GM13977 (cell line): ENCODE measurements at places on chromosomes 16 and 17.

DNA sequence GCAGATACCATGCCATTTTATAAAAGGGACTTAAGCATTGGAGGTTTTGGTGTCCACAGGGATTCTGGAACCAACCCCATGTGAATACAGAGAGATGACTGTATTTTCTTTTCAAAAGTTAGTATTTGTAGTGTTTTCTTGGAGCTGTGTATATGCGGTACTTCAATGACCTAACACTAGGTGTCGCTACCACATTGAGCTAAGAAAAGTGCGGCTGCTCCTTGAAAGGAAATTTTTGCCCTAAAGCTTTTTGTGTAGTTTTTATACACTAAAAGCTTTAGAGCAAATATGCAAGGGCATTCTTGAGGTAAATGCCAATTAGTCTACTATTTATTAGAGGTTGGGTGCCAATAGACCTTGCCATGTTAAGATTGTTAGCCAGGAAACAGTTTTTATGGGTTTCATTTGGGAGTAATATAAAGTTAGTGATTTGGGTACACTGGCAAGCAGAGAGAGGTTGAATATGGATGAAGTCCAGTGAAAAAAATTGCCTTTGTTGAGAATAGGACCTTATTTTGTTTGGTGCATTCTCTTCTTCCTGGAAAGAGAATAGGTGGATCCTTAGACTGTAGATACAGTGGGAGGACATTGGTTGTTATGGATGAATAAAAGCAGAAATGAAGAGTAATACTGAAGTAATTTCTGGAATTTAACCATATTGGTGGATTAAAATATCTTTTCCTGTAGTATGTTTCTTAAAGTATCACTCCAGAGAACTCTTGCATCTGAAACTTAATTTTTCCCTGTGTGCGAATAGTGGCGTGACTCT is 43.3 kb downstream of the BCAS3 start:
- peak; percentile 65 for DNase-seq

DNA sequence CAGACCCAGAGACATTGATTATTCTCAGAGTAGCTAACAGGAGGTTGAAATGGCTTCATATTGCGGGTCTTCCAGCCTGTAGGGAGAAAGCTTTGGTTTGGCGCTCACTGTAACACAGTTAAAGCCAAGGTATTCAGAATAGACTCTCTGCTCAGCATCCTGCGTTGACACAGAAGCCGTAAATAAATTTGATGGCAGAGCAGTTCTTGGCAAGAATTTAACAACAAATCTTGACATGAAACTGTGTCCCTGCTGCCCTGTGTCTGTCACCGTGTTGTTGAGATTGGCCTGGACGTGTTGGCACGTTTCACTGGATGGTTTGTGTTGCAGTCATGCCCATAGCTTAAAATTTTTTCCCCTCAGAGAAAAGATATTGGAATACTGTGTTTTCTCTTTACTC is 359.6 kb downstream of the SNX29 start:
- no peak for DNase-seq

DNA sequence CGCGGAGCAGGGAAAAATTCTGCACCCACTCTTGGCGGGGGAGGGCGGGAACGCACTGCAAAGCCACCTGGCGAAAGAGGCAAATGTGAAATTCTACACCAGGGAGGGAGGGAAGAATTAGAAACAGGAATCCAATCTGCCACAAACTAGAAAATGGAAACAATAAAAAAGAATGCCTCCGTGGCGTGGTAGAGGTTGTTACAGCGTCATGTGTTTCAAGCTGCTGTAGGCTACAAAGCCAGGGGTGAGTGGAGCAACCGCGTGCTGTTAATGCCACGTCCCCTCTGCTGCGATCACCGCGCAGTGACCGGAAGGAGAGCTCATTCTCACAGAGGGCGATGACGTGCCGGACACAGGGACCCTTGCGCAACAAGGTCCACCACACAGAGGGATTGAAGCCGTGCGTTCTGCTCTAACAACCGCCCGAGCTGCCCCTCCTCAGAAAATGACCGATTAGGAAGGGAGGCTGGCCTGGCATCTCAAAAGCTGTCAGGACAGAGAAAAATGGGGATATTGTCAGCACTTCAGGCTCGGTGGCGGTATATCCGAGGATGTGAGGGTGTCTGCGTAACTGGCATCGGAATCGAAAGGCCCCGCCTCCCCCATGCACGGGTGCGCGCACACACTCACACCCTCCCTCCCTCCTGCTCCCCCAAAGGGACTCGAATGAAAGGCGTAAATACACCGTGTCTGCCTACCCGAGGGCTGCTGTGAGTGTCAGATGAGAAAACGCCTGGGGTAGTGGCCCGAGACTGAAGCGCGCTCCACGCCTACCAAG is 70.8 kb upstream of the TNRC6C start:
- no peak for DNase-seq

DNA sequence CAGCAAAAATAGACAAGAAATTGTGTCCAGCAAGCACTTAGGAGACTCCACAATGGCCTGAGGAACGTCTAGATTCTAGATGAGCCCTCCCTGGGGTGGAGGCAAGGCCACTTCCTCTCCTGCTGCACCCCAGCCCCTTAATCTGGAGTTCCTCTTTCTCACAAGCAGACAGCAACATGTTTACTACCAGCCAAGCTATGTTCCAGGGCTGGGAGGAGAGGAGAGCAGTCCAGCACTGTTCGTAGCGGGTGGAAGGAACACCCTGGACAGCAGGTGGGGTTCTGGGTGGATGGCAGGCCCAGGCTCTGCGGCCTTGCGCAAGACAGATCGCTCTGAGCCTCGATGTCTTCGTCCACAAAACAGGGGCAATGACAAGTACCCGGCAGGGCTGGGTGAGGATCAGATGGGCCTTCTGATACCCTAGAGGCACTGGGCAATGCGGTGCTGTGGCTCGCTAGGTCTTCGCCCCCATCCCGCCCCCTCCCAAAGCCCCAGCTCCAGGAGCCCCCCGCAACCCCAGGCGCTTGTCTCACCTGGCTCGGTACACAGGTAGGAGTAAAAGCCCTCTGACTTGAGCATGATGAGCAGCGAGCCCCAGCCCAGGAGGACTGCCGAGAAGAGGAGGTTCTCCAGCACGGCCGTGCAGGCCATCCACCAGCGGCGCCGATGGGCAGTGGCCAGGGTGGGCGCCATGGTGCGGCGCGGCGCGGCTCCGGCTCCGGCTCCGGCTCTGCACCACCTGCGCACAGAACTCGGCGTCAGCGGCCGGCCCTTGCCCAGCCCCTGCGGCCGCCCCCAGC is 1.3 kb downstream of the SLC43A2 start:
- peak; percentile 60 for DNase-seq

- DNase-seq = no peak
Measured at GRCh38 chr16:67277999-67278772, 1.1 kb upstream of the PLEKHG4 start.

DNA sequence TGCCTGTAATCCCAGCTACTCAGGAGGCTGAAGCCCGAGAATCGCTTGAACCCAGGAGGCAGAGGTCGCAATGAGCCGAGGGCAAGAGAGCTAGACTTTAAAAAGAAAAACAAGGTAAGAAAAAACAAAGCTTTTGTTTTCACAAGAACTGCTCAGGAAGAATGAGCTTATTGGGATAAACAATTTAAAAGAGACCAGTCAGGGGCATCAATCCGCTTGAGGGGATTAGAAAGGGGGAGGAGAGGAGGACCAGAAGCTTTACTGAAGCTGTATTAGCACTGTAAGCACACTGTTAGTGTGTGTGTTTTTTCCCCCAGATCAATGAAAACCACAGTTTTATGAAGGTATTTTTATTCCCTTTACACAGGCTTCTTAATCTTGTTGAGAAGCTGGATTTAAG is 8.8 kb downstream of the TMEM170A start:
- DNase-seq = no peak

DNA sequence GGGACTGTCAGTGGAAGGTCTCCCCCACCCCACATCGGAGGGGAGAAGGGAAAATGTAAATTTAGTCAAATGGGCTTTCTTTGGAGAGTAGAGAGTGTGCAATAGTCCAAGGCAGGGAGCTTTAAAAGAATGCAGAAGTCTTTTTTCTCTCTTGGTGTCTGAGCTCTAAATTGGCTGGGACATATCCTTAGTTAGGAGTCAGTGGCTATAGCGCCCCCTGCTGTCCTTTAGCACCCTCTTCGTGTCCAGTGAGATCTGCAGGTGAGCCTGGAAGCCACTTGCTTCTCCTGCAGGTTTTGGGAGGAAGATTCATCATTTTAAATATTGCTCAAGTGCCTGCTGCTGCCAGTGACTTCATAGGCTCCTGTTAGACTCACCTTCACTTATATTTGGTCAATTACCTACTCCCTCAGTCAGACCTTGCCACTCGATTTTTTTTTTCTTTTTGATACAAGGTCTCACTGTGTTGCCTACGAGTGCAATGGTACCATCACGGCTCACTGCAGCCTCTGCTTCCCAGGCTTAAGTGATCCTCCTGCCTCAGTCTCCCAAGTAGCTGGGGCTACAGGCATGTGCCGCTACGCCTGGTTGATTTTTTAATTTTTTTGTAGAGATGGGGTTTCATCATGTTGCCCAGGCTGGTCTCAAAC is 174.8 kb downstream of the PRKCB start:
- peak; percentile 48 for DNase-seq

- no peak for DNase-seq
Measured at GRCh38 chr16:49437344-49437743, 63.7 kb downstream of the C16orf78 start.

DNA sequence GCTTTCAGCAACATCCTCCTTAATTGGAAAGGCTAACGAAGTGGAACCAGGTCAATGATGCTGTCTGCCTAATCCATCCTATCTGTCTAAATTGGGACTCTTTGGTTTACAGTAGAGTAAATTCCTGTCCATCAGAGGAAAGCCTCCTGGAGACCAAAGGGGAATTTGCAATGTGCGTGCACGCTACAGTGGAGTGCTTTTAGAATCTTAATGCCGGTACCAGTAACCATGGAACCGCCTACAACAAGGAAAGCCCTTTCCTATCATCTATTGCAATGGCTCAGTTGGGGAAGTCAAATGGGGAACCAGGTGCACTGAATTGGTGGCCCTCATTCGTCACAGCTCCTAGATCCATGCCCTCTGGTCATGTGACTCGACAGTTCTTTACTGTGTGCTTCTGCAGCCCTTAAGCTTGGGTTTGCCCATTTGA is 110.1 kb downstream of the XYLT1 start:
- DNase-seq = no peak

DNA sequence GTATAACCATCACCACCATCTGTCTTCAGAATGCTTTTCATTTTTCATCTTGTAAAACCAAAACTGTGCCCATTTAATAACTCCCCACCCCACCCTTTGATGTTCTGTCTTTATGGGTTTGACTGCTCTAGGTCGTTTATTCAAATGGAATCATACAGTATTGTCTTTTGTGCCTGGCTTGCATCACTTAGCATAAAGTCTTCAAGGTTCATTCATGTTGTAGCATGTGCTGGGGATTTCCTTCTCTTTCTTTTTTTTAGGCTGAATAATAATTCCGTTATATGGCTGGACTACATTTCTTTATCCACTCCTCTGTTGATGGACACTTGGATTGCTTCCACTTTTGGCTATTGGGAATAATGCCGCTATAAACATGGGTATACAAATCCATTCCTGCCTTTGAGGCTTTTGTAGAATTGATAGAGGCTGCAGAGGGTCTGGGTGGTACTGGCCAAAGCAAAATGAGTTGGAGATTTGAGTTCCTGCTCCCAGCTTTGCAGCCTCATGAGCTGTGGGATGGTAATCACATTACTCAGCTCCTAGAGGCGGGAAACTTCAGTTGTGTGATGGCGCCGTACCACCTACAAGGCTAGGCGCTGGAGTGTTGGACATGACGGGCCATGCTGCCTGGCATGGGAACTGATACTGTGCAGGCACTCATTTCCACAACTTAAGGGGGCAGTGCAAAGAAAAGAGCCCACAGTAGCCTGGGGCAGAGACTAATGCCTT is 64.8 kb downstream of the CLEC16A start:
- no peak for DNase-seq

DNA sequence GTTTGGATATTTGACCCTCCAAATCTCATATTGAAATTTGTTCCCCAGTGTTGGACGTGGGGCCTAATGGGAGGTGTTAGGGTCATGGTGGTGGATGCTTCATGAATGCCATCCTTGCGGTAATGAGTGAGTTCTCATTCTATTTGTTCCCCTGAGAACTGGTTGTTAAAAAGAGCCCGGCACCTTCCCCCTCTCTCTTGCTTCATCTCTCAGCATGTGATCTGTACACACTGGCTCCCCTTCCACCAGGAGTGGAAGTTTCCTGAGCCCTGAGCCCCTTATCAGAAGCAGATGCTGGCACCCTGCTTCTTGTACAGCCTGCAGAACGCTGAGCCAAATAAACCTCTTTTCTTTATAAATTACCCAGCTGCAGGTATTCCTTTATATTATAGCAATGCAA is 25.6 kb downstream of the PIK3R6 start:
- DNase-seq = no peak

- DNase-seq = no peak
Measured at GRCh38 chr16:78543023-78543422, 443.6 kb downstream of the WWOX start.

DNA sequence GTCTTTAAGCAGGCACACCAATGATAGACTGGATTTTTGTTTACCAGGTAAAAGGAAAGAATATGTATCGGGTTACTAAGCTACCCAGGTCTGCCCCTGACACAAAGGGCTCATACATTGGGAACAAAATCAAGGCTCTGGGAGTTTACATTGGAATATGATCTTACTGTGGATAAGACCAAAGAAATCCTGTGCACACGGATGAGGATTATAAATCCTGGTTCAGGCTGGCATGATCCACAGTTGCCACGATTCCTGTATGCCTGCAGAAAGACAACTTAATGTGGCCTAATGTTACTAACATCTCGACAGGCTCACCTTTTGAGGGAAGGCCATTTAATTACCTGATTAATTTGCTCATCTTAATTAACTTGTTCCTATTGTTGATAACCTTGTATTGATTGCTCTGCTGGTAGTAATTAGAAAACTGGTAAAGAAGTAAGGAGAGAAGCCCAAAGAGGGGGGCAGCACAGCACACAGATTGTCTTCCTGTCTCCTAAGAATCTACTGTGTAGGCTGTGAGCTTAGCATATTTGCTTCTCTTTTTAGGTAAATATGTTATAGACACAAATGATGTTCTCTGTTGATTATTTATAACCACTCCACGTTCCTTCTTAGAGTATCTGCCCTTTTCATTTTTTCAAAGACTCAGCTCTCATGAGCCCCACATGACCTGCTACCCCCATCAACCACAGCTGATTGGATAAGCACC is 51.0 kb upstream of the TOX3 start:
- no peak for DNase-seq

DNA sequence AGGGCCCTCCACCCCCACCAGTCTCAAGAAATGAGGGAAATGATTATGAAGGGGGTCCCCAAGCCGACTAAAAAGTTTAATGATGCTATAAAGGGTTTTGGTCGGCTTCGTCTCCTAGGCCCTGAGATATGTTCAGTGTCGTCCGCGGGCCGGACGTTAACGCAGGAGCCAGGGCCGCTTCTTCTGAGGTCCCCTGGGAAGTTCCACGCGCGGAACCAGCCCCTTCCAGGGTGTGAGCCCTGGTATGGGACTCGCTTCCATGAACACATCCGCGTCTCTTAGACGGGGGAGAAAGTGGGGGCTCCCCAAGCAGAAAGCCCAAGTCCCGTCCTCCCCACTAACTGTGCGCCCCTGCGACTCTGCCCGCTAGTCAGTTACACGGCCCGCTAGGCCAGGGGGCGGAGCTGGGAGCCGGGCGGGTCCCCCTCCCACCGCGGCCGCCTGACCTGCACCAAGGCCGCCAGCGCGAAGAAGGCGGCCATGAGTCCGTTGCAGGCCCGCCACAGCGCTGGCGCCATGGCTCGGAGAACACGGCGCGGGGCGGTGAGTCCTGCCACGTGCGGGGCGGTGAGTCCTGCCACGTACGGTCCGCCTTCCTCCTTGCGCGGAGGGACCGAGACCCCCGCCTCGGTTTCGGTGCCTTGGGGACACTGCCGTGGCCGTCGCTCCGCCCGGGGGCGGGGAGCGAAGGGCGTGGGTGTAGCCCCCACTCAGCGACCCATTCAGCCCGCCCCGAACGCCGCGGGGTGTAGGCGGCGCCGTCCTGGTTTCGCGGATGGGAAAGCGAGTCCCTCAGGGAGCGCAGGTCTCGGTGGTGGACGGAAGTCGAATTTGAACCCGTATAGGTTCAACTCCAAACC is at the start of gene TMEM220:
TSS of gene TMEM220 (minus strand) at position 690 of the 860 bp plus-strand sequence. CDS start at position 518, 172 bp downstream.
- peak; percentile 65 for DNase-seq
